Kidney (tissue), 22 donors: ENCODE measurements at places on chromosomes 3 and 15. TPM values are rescaled to one million over a fixed set of nuclear protein-coding genes. Genes with fewer than 3 reads are reported as not detected.

- no peak for DNase-seq
These were observed 8.4 kb downstream of the FAM81A start for GRCh38 chr15:59446232-59446957.

- DNase-seq, result no peak
These were observed 348.8 kb upstream of the ZNF717 start for GRCh38 chr3:76134166-76134565.

DNA sequence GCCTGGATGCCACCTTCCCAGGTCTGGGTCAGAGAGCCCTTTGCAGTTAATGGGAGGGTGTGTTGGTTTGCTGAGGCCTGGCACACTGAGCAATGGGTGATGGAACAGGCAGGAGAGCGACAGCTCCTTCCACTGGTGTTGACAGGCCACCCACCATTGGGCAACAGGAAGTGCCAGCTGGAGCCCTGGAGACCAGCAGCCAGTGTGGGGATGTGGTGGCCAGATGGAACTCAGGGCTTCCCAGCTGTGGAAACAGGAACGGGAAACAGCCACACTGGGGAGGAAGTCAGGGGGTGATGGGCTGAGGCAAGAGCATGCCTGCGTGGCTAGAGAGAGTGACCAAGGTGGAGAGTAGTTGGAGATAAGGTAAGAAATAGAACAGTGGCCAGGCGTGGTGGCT, 9.3 kb downstream of the PSTPIP1 start:
- DNase-seq, result no peak

FYTTD1 gene
- total RNA-seq, result 53.7 TPM

DNA sequence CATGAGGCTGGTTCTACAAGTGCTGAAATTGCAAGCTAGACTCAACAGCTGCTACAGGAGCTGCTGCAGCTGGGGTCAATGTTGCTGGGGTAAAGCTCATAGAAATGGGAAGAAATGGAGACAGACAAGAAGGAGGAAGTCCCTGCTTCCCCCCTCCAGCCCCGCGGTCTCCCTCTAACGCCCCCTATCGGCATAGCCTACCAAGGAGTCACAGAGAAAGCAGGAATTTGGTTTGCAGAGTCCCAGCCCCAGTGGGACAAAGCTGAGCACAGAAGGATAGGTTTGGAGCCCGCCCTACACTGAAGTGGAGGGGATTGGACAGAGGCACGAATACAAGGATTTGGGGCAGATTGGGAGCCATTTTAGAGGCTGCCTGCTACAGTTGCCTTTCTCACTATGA, 176.9 kb upstream of the ANKRD28 start:
- no peak for DNase-seq

ACSBG1 gene
- total RNA-seq, result 0.13 TPM
